Fibroblast of skin of left quadriceps (primary cell): ENCODE measurements at places on chromosomes 4 and X.

DNA sequence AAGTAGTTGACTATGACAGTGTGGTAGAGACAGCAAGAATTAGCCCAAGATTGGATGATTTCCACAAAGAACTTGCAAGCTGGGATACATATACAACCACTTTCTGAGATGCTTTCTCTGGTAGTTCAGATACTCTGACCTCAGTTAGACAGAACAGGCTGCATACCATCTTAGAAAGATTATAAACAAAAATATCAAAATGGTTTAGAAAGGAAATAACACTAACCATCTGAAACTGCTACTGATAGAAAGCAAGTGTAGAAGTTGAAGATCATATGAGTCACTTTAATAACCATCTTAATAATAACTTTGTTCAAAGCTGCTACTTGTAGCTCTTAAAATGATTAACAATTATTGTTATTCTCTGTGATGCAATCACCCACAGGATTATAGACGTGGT, 255.4 kb upstream of the TTC29 start:
- DNase-seq, result no peak

- DNase-seq, result no peak
Observed at GRCh38 chrX:16479206-16479869, 170.6 kb upstream of the S100G start.

GRCh38 chr4:101853028-101853427, 62.5 kb downstream of the BANK1 start:
- DNase-seq, result no peak

GRCh38 chr4:157048248-157048647, 27.7 kb upstream of the GLRB start:
- peak; percentile 52 for DNase-seq

GRCh38 chrX:23578079-23578478, 89.2 kb upstream of the PRDX4 start:
- no peak for DNase-seq

DNA sequence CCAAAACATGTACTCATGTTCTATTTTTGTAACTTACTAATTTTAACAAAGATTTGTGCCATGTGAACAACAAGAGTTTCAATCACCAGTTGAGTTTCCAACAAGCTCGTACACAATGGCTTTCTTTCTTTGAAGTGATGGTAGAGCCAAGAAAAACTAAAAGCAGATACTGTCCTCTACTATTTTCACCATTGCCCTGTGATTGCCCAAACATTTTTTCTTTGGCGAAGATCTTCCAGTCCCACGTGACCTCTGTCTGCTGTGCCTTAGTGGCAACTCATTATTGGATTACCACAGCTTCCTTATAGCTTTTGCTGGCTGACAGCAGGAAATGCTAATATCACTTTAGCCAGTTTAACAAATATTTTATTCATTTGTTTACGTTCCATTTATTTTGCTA, 1147.1 kb downstream of the STIM2 start:
- no peak for DNase-seq

DNA sequence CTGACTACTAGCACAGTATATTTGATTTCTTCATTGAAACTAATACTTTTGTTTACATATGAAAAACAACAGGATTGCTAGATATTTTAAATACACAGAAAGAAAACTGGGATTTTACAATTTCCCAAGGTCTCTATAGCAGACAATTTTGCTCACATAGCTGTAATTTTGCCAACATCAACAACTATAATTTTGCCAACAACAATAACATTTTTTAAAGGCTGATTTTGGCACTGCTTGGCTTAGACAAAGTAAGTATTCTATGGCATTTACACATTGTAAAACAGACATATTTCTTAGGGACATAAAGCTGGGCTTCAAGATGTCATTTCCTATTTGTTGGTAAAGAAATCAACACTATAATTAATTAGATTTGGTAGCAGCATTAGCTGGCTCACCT, 922.1 kb downstream of the RAB28 start:
- no peak for DNase-seq

DNA sequence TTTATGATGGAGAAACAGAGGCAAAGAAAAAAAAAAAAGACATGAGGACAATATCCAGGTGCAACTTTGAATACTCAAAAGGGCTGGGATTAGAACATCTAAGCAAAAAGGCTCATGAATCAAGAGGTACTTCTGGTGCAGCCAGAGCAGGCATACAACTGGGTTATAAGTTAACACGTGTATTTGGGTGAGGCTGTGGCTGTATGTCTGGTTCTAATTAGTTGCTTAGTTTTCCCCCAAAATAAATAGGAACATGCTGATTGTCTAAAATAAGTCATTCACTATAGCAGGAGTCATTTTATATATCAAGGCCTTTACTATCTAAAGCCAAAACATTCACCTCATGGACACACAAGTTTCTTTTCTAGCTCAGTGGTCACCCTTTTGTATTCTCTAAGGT, 20.2 kb downstream of the NHS start:
- no peak for DNase-seq

GRCh38 chr4:151961456-151961855, 200.6 kb upstream of the GATB start:
- no peak for DNase-seq

- no peak for DNase-seq
Observed at GRCh38 chr4:147366164-147366563, 114.7 kb upstream of the EDNRA start.

DNA sequence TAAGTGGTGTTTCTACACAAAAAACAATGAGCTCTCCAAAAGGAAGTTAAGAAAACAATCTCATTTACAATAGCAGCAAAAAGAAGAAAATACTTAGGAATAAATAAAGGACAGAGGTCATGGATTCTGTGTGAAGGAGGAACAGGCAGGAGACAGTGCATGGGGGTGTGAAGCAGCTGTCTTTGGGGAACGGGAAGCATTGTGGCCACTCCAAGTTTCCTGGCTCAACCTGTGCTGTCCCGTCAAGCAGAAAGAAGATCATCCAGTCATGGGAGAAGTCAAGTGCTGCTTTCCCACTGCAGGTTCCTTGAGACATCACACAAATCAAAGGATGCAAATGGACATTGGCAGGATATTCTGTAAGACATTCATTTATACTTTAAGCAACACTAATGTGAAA, 66.1 kb upstream of the MAML3 start:
- no peak for DNase-seq

DNA sequence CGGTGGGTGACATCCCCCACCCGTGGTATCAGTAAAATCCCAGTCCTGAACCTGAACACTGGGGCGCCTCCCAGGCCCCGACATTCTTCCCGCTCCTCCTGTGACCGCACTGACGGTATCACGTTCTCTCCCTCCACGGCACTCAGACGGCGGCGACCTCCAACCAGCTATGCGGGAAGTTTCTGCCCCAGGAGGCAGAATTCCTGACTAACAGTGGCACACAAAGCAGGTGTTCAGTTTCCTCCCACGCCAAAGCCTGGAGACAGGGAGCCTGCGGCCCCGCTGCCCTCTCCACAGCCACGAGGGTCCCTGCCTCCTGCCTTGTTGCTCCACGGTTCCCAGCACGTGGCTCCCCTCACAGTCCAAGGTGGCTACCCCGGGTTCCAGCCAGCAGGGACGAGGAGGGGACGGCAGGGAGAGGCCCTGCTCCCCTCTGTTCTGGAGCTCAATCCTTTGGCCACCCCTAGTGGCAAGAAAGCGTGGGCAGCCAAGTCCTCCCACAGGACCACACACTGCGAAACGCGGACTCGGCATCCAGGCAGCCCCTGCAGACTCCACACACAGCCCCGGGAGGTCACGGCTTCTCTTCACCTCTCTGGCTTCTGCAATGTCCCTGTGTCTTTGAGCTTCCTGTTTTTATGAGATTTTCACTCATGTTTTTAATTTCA, 15.2 kb downstream of the CTBP1 start:
- no peak for DNase-seq

- no peak for DNase-seq
Observed at GRCh38 chr4:177308847-177309521, 690 bp upstream of the NEIL3 start.

DNA sequence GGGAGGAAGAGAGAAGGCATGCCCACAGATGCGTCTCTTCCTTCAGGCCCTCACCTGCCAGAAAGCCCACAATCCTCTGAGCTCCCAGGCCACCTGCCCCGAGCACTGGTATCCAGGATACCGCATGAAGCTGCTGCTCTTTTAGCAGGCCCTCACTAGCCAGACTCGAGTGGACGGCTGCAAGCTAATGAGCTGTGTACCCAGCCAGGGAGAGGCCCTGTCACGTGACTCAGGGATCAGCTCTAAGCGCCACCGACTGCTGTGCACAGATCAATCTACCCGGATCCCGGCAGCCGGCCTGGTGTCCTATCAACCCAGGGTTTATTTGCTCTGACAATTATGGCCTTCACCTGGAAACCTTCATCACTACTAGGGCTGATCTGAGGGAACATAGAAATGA, 39.0 kb downstream of the BCOR start:
- DNase-seq, result no peak

- no peak for DNase-seq
Observed at GRCh38 chr4:2948895-2949781, 14.1 kb downstream of the NOP14 start.

DNA sequence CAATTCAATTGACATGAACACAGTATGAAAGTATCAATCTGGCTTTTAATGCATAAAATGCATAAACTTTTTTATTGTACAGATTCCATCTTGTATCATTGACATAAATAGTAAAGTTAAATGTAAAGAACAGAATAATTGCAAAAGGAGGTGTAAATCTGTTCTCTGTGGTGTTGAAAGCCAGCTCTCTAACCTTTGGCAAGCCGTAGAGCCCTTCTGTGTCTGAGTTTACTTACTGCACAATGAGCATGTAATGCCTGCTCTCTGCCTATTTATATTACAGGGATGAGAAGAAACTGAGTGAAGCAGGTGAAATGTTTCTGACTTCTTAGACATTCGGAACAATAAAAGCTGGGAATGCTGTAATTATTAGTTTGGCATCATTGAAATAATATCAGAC, 389.3 kb upstream of the EPHA5 start:
- no peak for DNase-seq

GRCh38 chr4:23038626-23039491, 346.1 kb downstream of the GBA3 start:
- DNase-seq, result no peak

- DNase-seq, result no peak
Observed at GRCh38 chr4:45692131-45692735, 431.6 kb downstream of the GABRG1 start.

DNA sequence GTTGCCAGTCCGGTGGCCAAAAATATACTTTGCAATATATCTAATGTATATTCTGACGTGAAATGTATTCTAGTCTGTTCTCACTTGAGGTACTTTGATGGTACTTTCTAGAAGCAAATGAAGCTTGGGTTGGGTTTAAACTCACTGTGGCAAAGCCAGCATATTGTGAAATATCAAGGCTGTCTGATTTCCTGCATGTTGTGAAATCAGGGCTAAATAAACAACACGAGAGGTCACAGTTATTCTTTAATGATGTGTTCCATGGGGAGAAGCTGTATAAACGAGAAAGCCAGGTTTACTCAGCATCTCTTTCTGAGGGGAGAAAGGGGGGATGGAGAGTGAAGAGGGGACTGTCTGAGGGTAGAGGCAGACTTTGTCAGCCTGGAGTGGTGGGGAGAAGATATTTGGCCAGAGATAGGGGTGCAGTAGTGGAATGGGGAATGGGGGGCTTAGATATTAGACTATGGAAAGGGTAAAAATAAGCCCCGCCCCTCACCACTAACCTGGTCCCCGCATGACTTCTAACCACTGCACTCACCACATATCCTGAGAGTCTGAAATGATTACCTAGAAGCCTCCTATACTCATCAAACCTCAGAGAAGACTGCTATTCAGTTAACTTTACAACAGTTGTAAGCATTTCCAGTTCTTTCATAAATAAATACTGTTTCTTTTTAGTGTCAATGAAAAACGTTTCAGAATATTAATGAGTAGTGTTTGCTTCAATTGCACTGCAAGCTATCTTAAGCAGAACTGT, 5.9 kb upstream of the SCARB2 start:
- DNase-seq, result no peak

GRCh38 chrX:102651242-102652011, at the start of gene GPRASP1:
TSS of gene GPRASP1 (plus strand) at chrX:102651483. CDS start at chrX:102653914, 2,431 bp downstream.
- DNase-seq, result no peak

DNA sequence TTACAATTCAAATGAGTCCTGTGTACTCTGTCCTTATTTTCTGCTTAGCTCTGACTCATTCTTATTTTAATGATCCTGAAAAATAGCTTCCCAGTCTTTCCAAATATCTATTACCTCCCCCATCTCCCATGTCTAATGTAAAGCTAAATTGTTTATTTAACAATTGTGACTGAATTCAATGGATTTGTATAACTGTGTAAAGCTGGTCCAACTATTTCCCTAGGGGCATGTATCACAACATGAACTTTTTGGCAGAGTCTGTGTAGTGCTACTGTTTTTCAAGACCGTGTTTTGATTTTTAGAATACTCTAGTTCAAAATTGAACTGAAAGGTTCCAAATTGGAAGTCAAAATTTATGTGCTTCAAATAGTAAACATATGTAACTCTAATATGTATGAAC, 67.8 kb downstream of the SPCS3 start:
- DNase-seq, result peak; percentile 52

GRCh38 chr4:124540014-124540413, 172.5 kb downstream of the ANKRD50 start:
- DNase-seq, result no peak

DNA sequence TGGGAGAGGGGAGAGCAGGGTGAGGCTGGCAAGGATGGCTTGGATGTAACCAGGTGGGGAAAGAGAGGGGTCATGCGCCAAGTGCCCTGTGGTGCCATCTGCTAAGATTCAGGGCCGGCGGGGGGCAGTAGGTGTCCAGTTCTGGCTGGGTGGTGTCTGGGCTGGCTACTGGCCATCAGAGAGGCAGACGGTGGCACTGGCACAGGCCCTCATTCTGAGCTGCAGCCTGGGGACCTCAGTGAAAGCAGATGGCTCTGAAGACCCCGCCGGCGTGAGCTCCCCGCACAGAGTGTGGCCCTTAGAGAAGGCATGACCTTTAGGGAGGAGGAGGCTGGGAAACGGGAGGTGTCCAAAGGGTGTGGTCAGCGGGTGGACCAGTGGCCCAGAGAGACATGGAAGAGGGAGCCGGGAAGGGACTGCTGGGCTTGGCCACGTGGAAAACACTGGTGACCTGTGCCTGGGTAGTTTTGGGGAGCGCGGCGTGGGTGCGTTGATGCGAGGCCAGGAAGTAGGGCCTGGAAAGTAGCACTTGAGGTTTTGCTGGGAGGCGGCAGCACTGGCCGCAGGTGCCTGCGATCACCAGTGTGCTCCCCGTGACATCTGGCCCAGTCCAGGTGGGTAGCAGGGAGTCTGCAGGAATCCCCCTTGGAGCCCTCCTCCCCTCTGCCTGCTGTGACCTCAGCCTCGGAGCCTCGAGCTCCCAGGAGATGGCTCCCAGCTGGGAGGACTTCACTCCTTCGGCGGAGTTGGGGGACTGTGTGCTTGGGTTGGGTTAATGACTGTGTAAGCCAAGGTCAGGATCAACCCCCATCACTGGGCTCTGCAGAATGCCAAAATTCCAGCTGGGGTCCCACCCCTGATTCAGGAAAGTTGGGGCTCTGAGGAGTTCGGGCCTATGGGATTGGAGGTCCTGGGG, 9.3 kb upstream of the SH3TC1 start:
- no peak for DNase-seq

- no peak for DNase-seq
Observed at GRCh38 chr4:40186665-40187014, 10.2 kb upstream of the RHOH start.

- peak; percentile 8 for DNase-seq
Observed at GRCh38 chr4:47315346-47315745, 148.2 kb downstream of the COMMD8 start.

- no peak for DNase-seq
Observed at GRCh38 chr4:78570117-78570516, 18.5 kb downstream of the ANXA3 start.
